Fibroblast of skin of left quadriceps (primary cell): ENCODE measurements at places on chromosomes 5 and 9.

DNA sequence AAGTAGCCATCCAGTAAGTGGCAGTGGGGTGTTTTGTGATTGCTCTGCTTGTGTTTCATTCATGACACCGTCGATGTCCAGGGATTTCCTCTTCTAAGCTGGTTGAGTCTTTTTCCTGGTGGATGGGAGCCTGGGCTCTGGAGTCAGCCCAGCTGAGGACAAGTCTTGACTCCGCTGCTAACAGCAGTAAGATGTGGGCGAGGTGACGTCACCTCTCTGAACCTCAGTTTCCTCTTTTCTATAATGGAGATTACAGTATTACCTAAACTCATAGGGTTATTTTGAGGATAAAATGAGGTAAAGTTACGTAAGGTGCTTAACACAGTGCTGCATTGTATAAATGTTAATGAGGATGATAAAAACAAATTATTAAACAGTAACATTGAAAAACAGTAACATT is 21.3 kb downstream of the FGF1 start:
- DNase-seq: no peak

GRCh38 chr5:76816110-76816831 is 2.6 kb upstream of the F2RL1 start:
- no peak for DNase-seq

GRCh38 chr9:136728080-136728547 is 14.6 kb downstream of the LCN10 start:
- peak; percentile 74 for DNase-seq

DNA sequence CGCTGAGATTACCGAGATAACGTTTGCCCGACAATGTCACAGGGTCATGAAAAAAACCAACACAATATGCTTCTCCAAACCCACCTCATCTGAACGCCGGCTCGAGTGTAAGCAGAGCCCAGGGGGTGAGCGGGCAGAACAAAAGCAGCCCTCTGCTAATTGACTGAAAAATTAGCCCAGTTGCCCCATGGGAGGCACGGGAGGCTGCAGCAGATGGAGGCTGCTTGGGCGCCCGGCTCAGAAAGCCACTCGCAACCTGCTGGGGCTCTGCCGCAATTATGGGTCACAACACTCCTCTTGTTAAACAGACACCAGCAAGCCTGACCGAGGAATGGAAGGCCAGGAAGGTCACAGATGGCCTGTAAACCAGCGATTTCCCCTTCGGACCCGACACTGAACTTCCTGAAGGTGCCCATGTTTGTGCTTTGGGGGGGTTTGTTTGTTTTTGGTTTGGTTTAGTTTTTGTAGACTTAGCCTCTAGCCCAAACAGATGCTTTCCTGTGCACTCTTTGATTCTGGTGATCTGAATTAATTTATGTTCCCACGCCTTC is 104.6 kb upstream of the IRX1 start:
- DNase-seq: no peak

DNA sequence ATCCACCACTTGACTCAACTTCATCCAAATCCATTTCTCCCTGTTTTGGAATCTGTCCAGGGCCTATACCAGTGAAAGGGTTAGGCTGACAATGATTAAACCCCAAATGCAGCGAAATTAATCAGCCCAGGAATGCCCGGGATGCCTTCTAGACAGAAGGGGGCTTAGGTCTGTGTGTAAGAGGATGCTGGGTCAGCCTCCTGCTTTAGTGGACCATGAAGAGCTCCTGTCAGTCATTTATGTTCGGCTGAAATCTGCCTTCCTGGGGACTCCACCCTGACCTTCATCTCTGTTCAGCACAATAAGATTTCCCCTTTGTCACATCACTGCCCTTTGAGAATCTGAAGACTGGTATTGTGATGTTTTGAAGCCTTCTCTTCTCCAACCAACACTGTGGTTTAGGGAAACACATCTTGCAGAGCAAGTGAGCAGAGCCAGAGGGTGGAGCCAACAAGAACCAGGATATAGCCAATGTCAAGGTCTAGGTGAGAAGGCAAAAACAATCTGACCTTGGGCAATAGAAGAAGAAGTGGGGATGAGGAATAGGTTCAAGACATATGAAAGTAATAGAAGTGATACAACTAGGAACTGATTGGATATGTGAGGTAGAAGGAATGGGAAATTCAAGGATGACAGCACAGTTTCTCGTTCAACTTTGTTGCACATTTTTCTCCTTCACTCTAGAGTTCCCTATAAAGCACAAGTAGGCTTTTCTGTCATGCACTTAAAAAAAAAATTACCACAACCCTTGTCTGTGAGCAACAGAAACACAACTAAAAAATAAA is 234.4 kb downstream of the ARHGAP26 start:
- no peak for DNase-seq

DNA sequence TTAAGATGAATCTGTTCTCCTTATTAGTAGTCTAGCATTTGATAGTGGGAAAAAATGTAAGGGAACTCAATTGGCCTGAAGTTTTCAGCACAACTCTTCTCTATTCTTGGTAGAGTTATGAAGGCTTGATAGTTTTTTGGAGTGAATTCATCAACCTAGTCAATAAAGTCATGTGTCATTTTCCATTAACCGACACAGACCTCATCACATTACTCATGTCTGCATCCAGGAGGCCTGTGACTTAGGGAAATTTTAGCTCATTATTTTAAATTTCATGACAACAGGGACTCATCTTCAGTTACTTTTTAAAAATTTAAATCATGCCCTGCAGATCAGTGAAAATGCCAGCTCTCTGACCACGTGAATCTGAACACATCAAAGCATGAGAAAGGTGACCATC is 63.3 kb downstream of the ADAMTS16 start:
- DNase-seq: no peak

- no peak for DNase-seq
Measured at GRCh38 chr9:88387036-88387551, 1.1 kb upstream of the SPIN1 start.
